Naive thymus-derived CD4-positive, alpha-beta T cell (primary cell): ENCODE measurements at places on chromosomes 4 and X.
A peak's percentile ranks its signal among the peaks of the same experiment; 100 is the strongest.

- no peak for DNase-seq
- no peaks in the 10 kb centered on the region for H3K36me3 ChIP-seq
- no peak overlapping the region for H3K4me3 ChIP-seq
- no peaks in the 10 kb centered on the region for H3K4me1 ChIP-seq
- H3K27ac ChIP-seq = no peak overlapping the region
- no peaks in the 10 kb centered on the region for H3K27me3 ChIP-seq
Observed at GRCh38 chr4:3416821-3417221, 24.9 kb upstream of the HGFAC start.

DNA sequence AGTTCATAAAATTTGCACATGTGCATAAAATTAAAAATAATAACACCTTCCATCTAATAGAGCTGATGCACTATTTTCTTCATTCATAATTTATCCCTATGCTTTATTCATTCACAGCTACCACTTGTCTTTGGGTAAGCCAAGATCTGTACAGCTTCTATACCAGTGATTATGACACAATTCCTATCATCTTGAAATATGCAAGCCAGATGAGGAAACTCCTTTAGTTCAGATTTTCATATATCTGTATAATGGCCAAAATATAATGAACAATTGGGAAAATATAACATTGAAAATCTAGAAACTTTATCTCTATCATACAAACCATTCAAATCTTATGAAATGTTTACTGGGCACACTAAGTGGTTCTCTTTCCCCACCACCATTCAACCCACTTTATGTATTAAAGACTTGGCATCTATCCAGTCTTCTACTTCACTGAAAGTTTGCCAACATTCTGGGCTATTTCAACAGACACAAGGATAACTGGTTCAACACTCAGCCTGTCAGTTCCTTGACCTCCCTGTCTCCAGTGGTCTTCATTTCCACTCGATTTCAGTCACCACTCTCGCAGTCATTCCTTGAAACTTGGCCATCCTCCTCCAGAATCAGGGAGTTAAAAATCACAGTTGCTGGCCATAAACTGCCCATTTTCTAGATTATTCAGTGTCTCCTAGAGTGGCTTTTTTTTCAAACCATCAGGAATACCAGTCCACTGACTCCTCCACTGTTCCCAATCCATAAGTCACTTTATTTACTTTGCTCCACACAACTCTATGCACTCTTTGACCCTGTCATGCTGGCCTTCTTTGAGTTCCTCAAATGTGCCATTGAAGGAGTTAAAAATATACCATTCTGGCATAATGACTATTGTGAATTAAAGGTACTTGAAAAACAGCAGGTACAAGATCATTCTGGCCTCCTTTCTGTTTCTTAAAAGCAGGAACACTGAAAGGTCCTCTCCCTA lies 85.5 kb downstream of the CAMK2D start:
- peaks cover 21% of the 10 kb centered on the region for H3K4me1 ChIP-seq
- H3K4me3 ChIP-seq = no peak overlapping the region
- DNase-seq = no peak
- no peaks in the 10 kb centered on the region for H3K27me3 ChIP-seq

- H3K4me1 ChIP-seq = no peaks in the 10 kb centered on the region
- no peak for DNase-seq
Observed at GRCh38 chrX:1803741-1804140, 188.9 kb downstream of the ASMT start.

GRCh38 chrX:153578200-153578835 lies 20.6 kb downstream of the CCNQ start:
- H3K4me3 ChIP-seq = no peak overlapping the region
- no peaks in the 10 kb centered on the region for H3K36me3 ChIP-seq
- no peak for DNase-seq
- H3K4me1 ChIP-seq = no peaks in the 10 kb centered on the region

DNA sequence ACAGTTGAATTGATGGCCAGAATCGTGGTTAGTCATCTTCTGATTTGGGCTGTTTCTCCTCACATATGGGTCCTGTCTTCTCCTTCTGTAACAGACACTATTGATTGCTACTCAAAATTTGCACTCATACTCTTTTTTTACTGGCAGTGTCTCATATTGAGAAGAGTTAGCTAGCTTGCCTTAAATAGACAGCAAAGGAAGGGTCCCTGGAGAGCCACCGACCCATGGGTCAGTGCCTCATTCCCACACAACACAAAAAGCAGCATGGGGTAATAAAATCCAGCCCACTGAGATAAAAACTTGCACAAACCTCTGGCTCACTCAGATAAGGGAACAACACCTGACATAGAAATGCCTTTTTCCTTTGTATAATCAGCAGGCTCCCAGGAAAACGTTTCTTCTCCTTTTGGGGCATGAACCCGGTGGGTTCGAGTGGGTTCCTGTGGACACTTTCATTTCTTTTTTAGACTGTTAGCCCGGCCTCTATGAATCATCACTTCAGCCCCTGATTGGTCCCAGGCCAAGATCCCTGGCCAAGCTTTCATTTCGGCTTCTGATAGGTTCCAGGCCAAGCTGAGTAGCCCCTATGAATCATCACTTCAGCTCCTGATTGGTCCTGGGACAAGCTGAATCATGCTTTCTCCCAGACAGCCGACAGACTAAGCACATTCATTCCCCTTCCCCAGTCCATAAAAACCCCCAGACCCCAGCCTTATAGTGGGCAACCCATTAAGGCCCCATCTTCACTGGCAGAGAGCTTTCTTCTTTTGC lies 408.1 kb downstream of the DCAF12L2 start:
- no peaks in the 10 kb centered on the region for H3K27me3 ChIP-seq
- H3K4me3 ChIP-seq = no peak overlapping the region
- H3K4me1 ChIP-seq = no peaks in the 10 kb centered on the region
- H3K36me3 ChIP-seq = no peaks in the 10 kb centered on the region
- no peak for DNase-seq

DNA sequence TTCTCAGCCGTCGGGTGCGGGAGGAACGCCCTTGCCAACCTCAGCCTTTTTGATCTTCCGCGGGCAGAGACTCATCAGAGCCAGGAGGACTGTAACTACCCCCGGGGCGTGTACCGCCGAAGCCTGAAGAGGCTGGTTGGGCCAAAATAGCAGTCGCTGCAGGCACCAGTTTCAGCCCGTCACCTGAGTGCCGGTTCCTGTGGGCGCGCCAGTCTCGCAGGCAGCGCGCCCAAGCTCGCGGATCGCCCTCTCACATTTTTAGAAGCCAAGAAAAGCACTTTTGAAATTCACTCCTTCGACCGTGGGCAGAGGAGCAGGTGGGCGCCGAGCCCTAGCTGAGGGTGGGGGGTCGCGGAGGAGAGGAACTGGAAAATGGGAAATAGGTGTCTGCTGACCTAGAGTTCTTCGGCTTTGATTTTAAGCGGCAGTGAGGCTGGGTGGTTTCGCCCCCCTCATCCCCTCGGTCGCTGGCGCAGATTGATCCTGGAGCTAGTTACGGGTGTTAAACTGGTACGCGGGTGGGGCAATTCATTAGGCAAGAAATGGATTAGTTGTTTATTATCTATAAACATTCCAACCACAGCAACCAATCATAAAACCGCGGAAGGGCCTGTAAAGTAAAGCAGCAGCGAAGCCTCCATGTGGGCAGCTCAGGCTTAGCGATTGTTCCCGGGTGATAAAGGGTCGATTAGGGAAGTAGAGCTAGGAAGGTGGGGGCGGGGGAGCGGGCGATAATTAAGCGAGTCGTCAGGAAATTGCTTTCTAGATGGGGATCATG lies 69.2 kb downstream of the FBXO8 start:
- peaks cover 66% of the 10 kb centered on the region for H3K27me3 ChIP-seq
- peak; percentile 17 for DNase-seq
- H3K4me3 ChIP-seq = peak overlapping the region; percentile 13
- no peaks in the 10 kb centered on the region for H3K36me3 ChIP-seq
- peaks cover 35% of the 10 kb centered on the region for H3K4me1 ChIP-seq

DNA sequence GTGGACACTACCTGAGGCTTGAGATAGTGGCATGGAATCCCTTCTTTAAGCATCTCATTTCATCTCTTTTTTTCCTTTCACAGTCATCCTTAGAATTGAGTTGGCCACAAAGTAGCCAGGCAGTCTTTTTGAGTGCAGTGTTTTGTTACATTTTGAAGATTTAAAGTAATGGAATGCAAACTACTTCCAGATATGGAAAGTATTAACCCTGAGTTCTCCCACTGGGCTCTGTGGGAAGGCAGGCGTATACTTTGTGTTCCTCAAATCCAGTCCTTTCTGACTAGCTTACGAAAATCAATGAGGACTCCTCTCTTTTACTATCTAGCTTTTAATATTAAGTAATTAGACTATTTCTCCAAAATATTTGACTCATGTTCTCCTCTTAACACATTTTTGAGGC lies 29.9 kb downstream of the PCDH10 start:
- H3K27ac ChIP-seq = no peak overlapping the region
- H3K4me1 ChIP-seq = no peaks in the 10 kb centered on the region
- no peak overlapping the region for H3K4me3 ChIP-seq
- H3K36me3 ChIP-seq = no peaks in the 10 kb centered on the region
- H3K27me3 ChIP-seq = no peaks in the 10 kb centered on the region
- no peak for DNase-seq

- DNase-seq = no peak
- H3K4me1 ChIP-seq = no peaks in the 10 kb centered on the region
- H3K36me3 ChIP-seq = no peaks in the 10 kb centered on the region
- no peak overlapping the region for H3K4me3 ChIP-seq
- no peaks in the 10 kb centered on the region for H3K27me3 ChIP-seq
Observed at GRCh38 chr4:159540501-159540900, 437.6 kb downstream of the RAPGEF2 start.
